ENCODE measurements at places on chromosomes 3 and 15.
A peak's percentile ranks its signal among the peaks of the same experiment; 100 is the strongest.

DNA sequence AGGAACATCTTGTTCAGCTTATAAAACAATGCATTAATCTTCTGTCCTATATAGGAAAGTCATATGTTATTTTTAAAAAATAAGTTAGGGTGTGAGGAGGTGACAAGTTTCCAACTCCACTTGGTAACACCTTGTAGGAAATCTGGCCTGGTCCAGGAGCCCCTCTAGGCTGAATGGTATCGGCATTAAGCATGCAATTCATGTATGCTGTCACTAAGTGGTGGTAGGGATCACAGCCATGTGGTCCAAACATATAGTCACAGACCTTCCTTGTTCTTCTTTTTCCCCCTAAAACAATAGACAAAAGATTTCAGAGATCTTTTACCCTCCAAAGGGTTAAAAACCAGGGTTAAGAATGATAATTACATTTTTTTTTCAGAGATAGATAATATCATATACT lies 4.2 kb upstream of the APBA2 start:
- DNase-seq, result no peak

- DNase-seq, result no peak
These were observed 559.8 kb upstream of the CBLB start for GRCh38 chr3:106428565-106428994.

DNA sequence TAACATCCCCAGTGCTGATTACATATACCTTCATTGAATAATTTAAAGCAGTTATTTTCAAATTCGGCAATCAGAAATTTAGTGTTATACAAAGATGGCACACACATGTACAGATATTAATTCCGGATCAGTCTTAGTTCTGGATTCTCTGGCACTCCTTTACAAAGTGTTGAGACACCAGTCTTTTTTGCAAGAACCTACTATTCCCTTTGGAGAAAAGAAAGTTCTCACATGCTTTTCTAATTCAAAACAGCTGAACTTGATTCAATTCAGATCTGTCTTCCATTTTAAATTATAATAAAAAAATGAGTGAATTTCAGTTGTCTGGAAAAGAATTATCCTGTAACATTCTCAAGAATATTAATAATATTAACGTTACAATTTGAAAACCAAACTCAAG lies 20.4 kb downstream of the CCDC191 start:
- no peak for DNase-seq

GRCh38 chr3:112187300-112187699 lies 54.3 kb upstream of the GCSAM start:
- no peak for DNase-seq

DNA sequence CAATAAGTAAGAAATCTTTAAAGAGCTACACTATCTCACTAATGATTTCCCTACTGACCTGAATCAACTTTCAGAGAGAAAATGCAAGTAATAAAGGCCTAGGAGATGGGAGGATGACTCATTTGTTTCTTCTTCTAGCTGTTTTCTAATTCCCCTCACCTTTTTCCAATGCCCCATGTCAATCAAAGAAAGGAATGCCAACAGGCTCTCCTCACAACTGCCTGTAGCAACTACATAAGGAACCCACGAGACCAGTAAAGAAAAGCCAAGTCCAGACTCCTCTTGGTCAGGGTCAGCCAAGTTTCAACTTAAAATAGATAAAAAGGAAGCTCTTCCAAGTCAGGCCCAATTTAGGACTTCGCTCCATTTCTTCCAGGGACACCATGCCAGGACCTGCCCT lies 201.9 kb downstream of the TNIK start:
- DNase-seq, result no peak

GRCh38 chr15:42159381-42160015 lies 3.1 kb upstream of the PLA2G4F start:
- DNase-seq, result no peak

- no peak for DNase-seq
These were observed 35.9 kb downstream of the OXNAD1 start for GRCh38 chr3:16300881-16301359.

DNA sequence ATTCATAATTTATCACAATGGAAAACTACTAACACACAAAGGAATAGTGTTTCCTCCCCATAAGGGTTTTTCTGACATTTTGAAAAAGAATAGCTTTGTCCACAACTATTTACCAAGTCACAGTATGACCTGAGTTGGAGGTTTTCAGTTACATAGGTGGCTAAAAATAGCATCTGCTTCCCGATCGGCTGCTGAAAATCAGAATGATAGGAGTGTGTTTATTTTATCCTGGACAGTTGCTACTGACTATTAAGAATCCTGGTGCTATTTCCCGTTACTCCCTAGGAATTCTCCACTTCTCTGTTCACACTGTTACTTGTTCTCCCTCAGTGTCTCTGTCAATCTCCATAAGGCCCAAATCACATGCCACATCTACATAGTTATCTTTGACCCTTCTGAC lies 353.9 kb upstream of the RARB start:
- no peak for DNase-seq

DNA sequence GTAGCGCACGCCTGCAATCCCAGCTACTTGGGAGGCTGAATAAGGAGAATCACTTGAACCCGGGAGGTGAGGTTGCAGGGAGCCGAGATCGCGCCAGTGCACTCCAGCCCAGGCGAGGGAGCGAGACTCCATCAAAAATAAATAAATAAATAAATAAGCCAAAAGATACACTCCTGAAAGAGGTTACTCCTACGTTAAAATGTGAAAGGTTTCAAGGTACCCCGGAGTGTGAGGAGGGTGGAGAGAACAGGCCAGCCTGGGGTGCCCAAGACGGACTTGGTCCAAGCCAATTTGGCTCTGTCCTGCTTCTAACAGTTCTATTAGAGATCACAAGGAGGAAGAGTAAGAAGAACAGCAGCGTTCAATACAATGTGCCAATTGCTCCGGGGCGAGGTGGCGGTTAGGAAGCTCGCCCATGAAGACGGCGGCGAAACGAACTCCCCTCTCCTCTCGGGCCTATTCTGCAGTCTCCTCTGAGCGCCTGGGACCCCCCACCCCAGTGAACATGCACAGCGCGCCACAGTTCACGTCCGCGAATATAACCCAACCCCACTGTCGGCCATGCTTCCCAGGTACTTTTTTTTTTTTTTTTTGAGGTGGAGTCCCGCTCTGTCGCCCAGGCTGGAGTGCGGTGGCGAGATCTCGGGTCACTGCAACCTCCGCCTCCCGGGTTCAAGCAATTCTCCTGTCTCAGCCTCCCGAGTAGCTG lies 942 bp downstream of the ELP6 start:
- no peak for DNase-seq

- no peak for DNase-seq
These were observed 8.2 kb upstream of the EPHB3 start for GRCh38 chr3:184553385-184553784.

- no peak for DNase-seq
These were observed 352.7 kb downstream of the TIGIT start for GRCh38 chr3:114646526-114646925.

DNA sequence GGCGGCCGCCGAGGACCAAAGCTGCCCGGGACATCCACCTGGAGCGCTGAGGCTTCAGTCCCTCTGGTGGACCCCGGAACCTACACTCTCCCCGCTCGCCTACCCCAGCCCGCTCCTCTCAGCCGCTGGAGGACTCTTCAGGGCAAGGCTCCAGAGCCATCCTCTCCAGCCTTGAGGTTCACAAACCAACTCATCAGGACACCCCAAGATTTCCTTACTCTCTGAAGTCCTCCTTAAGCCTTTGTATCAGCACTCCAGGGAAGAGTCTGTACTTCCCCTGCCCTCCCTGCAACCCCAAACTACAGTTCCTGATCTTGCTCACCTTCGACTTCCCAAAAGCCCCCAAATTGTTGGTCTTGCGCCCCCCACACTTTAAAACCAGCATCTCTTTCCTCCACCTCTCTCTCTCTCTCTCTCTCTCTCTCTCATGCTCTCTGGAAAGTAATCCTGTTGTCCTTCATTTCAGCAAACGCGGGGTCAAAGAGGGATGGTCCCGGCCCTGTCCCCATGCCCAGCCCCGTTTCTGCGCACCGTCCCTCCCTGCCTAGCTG lies 438 bp downstream of the THBS1 start:
- no peak for DNase-seq

GRCh38 chr3:48194446-48195071 lies 6.3 kb upstream of the CDC25A start:
- DNase-seq, result no peak

- no peak for DNase-seq
These were observed 133.3 kb upstream of the HACD2 start for GRCh38 chr3:123718108-123718507.

GRCh38 chr3:78791753-78792152 lies 976.0 kb downstream of the ROBO1 start:
- DNase-seq, result no peak

DNA sequence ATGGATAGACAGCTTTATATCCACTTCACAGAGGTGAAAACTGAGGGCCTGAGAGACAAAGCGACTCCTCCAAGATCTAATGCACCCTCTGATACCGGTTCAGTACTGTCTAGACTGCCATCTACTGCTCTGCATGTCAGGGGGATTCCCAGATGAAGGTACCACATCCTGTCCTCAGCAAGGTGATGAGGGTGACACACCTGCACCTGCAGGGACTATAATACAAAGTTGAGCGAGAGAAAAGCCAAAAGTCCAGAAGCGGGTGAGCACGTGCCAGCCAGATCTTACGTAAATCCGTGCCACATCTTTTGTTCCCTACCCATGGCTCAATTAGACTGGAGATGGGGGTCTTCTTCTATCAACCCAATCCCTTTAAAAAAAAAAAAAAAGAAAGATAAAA lies 32.4 kb upstream of the HES1 start:
- peak; percentile 42 for DNase-seq

- DNase-seq, result no peak
These were observed 19.3 kb downstream of the PDZRN3 start for GRCh38 chr3:73605412-73605811.

- DNase-seq, result no peak
These were observed 2.3 kb downstream of the LNP1 start for GRCh38 chr3:100403362-100404249.

- no peak for DNase-seq
These were observed 2.9 kb upstream of the FYTTD1 start for GRCh38 chr3:197746801-197747237.

GRCh38 chr3:161069511-161070251 lies 35.5 kb downstream of the B3GALNT1 start:
- peak; percentile 13 for DNase-seq

DNA sequence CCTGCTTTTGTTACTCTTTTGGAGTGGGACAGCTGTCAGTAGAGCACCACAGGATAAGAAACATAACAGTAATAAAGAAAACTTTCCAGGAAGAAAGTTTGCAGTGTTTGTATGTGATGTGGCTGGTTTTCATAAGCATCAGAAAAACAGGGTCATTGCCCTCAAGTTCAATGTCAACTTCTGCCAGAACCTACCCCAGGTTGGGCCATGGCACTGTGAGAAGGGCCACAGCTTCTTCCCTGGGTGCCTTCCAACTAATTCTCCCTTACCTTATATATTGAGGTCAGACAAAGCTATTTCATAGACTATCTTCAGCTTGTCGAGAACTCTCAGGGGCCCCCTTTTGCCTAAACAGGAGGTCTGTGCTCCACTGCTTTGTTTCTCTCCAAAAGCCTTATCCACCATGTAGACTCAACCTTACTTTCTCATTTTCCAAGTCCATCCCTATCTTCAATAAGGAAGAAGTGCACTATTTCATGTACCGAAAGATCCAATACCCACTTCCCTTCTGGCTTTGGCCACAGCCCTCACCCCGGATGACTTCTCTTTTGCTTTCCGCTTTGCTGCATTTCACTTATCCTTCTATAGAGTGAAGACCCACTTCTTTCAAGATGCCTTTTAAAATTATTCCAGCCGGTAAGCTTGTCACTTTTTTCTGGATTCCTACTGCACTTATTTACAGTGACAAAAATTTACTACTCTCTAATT lies 38.2 kb upstream of the PLCL2 start:
- DNase-seq, result no peak

GRCh38 chr3:5560199-5560598 lies 372.7 kb downstream of the EDEM1 start:
- DNase-seq, result no peak

GRCh38 chr3:33131331-33132018 lies 17.7 kb downstream of the CRTAP start:
- peak; percentile 46 for DNase-seq

GRCh38 chr3:47443611-47443995 lies 32.1 kb downstream of the SCAP start:
- DNase-seq, result no peak

- no peak for DNase-seq
These were observed 66.4 kb upstream of the KBTBD8 start for GRCh38 chr3:66931699-66932098.

DNA sequence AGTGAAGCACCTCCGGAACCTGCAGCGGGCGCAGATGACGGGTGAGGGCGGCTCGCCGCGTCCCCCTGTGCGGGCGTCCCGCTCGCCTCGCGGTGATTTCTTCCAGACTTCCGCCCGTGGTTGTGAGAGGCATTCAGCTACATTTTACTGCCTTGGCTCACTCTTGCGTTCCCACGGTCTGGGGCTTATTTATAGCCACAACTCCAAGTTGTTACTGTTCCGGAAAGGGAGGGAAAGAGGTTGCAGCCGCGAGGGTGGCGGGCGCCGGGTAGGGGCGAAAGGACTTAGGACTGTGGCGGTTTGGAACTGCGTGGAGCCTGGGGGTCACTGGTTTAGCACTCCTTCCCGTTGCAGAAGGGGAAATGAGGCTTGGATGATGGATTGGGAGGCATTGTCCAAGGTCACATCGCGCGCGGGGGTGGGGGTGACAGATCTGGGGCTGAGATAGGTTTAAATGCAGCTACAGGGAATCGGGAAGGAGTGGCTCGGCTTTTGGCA lies 1.1 kb downstream of the HES1 start:
- no peak for DNase-seq

- DNase-seq, result no peak
These were observed 8.3 kb upstream of the PRR20G start for GRCh38 chr3:127296166-127296565.

- DNase-seq, result peak; percentile 99
These were observed 40.4 kb downstream of the DNAJB8 start for GRCh38 chr3:128426128-128426921.

GRCh38 chr3:29694783-29695182 lies 413.9 kb downstream of the RBMS3 start:
- no peak for DNase-seq
